CD8-positive, alpha-beta memory T cell (primary cell): ENCODE measurements at places on chromosomes 13 and 19. TPM values are rescaled to one million over a fixed set of nuclear protein-coding genes. Genes with fewer than 3 reads are reported as not detected.

GRCh38 chr19:40571831-40572495 is 4.7 kb upstream of the SHKBP1 start:
- DNase-seq = peak; percentile 47

- no peak for DNase-seq
These were observed 69.5 kb downstream of the POLR1D start for GRCh38 chr13:27691207-27691606.

DACH1 gene
- not detected for total RNA-seq

DNA sequence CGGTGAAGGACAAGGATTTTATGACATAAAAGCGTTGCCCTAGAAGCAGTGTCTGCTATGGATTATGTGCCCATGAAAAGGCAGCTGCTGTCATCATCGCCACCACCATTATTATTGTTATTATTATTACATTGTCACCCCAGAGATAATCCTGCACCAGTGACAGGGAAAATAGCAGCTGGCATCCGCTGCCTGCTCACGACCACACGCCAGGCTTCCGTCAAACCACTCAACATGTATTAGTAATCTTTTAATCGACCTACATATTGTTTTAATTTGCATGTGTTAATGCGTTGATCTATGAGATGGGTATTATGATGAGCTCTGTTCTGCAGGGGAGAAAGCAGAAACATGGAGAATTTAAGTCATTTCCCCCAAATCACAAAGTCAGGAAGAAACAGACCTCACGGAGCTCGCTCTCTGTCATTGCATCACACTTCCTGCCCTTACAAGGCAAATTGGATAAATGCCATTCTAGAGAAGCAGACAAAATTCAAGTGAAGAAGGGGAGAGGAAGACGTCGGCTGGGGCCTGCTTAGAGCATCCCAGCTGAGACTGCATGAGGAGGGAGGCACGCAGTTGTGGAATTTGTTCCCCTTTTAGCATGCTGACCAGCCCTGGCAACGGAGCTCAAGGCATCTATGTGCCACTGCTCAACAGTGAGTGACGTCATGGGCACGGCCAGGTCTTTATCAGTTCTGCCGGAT is at the start of gene FFAR3:
FFAR3 (plus strand) TSS at position 594 of the 707 bp plus-strand sequence. CDS start 431 bp downstream, outside the sequence.
- no peak for DNase-seq

FSD1 gene
- 10.9 TPM for total RNA-seq

ZNF418 gene
- 6.7 TPM for total RNA-seq
